ENCODE measurements at places on chromosomes 2 and 18.
A peak's percentile ranks its signal among the peaks of the same experiment; 100 is the strongest.

- no peak for DNase-seq
Observed at GRCh38 chr2:14735696-14736095, 103.2 kb downstream of the LRATD1 start.

GRCh38 chr2:148819019-148819585 lies 55.9 kb upstream of the KIF5C start:
- no peak for DNase-seq

- DNase-seq: peak; percentile 84
Observed at GRCh38 chr2:182818925-182819324, 47.5 kb downstream of the FRZB start.

GRCh38 chr18:59769129-59769865 lies 72.1 kb upstream of the CCBE1 start:
- DNase-seq: no peak

DNA sequence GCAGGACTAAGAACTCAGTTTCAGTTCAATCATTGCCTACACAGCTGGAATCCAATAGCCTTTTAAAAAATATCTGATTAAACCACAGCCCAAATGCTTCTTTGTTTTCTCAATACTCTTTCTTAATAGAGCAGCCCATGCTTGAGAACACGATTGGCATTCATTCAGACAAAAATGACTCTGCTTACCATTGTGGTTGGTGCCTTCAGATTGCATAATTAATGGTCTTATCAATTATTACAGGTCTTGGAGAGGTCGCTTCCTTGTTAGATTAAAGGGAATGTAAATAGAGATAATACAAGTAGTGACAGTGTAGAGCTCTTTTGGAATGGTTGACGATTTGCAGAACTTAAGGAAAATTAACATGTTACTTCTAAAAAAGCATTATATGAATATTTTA lies 107.2 kb downstream of the RNF152 start:
- no peak for DNase-seq

DNA sequence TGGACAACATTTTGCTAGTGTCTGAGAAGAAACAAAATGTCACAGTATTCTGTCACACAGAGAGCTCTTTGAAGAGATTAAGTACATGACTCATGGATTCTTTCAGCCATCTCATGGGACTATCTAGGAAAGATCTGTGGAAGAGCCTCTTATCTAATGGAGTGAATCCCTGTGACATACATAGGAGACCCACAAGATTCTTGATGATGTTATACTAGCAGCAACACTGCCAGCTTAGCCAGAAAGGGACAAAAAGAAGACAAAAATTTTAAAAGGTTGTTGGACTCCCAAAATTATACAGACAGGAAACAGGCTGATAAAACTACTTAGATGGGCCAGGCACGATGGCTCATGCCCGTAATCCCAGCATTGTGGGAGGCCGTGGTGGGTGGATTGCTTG lies 143.3 kb upstream of the MGAT5 start:
- DNase-seq: no peak

DNA sequence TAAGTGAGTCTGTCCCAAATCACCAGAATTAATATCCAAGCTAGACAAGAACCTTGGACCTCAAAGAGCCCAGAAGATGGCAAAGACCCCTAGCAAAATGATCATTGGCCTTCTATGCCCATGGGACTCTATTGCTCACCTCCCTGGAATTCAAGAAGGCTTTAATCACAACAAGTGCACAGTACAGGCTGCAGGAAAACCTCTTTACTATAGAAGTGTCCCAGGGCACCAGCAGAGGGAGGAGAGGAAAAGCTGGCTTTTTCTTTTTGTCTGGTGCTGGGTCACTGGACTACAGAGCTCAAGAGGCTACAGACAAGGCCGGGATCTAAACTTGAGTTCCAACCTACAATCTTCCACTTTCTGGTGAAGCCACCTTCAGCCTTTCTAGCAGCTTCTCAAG lies 88.3 kb upstream of the PPP1CB start:
- DNase-seq: no peak

DNA sequence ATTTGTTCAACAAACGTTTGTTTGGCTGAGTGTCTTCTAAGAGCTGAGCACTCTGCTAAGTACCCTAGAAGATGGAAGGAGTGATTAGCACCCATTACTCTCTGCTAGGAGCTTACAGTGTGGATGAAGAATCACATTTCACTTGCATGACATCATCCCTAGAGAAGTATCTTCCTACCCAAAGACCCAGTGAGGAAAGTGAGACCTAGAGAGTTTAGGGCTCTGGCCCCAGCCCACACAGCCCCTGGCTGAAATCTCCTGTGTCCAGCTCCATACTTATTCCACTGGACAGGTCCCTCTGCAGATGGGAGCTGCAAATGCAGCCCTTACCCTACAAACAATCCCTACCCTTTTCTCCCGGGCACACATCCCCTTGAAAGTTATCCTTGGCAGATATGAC lies 26.8 kb upstream of the EPAS1 start:
- no peak for DNase-seq

GRCh38 chr2:139055202-139055601 lies 275.0 kb upstream of the NXPH2 start:
- no peak for DNase-seq

DNA sequence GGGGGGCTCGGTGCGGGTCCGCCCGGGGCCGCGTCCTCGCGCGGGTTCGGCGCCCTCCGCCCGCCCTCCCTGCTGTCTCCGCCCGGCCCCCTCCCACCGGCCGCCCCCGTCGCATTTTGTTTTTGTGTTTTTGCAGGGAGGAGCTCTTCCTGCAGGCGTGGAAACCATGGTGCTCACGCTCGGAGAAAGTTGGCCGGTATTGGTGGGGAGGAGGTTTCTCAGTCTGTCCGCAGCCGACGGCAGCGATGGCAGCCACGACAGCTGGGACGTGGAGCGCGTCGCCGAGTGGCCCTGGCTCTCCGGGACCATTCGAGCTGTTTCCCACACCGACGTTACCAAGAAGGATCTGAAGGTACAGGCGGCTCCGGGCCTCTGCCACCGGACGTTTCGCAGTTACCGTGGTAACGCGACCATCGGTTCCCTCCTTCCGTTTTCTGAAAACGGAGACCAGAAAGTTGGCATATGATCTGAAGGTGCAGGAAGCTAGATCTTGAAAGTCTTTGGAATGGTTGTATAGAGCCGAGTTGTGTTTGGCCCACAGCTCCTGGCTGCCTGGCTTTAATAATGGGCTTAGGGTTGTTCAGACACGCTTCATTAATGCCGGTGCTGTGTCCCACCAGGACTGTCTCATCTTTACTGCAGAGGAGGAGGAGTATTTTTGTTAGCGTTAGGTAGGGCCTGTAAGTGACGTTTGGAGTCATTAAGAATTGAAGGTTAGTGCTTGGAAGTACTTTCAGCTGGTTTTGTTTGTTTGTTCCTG lies 891 bp downstream of the KDM3A start:
- DNase-seq: no peak

GRCh38 chr2:101486994-101487393 lies 12.1 kb upstream of the RFX8 start:
- no peak for DNase-seq

GRCh38 chr2:72121153-72121552 lies 26.5 kb downstream of the CYP26B1 start:
- no peak for DNase-seq

DNA sequence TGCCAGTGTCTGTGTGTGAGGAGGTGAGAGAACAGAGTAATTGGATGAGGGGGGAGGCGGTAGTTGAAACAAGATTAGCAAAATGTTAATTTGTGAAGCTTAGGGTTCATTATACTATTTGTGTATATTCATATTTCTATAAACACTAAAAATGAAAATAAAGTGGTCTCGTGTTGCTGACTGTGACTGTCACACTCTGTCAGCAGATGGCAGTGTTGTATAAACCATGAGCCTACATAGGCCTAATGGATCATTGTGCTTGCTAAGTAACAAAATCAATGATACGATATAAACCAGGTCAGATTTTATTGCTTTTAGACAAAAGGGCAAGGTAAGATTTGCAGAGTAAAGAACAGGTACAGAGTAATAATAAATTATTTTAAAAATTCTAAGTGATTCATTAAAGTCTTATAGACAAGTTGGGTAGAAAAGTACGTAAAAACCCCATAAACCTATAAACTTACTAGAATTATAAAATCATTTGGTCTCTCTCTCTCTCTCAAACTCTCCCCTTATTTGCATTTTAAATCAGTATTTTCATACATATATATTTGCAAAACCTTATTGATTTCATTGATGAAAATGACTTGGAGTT lies 182.7 kb downstream of the RPIA start:
- peak; percentile 13 for DNase-seq

DNA sequence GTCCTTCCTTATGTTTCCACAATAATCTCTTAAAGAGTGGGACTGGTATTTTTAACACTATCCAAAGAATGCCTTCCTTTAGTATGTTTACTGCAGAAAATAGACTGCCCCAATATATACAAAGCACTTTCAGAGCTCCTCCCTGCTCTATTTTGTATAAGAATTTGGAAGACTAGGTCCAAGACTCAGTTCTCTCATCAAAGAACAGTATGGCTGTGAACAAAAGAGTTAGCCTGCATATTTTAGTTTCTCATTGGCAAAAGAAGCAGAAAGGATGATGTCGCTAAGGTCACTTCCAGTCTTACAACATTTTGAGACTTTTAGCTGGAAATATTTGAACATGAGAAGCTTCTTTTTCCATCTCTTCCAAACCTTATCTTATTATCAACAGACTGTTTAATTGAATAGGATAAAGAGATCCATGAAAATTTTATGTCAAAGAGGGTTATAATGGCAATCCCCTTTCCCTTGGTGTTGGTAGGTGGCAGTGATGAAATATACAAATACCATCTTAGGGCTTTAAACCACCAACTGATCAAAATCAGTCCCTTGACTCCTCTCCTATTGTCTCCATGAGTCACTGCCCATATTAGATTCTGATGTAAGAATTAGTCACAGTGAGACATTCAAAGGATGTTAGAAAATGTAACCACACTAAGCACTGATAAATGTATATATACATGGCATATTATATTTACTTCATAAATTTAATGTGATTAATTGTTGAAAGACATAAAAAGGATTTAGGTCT lies 266.9 kb upstream of the DSEL start:
- DNase-seq: no peak

GRCh38 chr2:134252092-134252750 lies 1.7 kb upstream of the MGAT5 start:
- peak; percentile 4 for DNase-seq

GRCh38 chr18:2572171-2572569 lies 813 bp downstream of the NDC80 start:
- DNase-seq: peak; percentile 33

GRCh38 chr18:66136039-66136438 lies 385.2 kb downstream of the CDH7 start:
- peak; percentile 41 for DNase-seq

DNA sequence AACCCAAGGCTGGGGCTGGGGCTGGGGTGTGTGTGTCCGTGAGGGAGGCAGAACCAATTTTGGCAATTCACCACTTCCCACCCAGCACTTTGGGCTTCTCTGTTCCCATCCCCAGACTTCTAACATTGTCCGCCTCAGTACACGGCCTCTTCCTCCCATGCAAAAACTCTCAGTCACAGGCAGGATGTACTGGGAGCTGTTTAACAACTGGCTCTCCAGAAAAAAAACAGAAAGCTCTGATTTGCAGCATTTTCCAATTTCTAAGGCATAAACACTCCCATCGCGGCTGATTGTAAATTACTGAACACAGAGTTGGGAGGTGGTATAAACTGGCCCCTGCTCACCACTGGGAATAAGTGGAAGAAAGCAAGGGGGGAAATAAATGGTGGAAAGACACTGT lies 73.1 kb upstream of the MAP4K3 start:
- DNase-seq: no peak
